ENCODE measurements at places on chromosomes 6 and 20.

DNA sequence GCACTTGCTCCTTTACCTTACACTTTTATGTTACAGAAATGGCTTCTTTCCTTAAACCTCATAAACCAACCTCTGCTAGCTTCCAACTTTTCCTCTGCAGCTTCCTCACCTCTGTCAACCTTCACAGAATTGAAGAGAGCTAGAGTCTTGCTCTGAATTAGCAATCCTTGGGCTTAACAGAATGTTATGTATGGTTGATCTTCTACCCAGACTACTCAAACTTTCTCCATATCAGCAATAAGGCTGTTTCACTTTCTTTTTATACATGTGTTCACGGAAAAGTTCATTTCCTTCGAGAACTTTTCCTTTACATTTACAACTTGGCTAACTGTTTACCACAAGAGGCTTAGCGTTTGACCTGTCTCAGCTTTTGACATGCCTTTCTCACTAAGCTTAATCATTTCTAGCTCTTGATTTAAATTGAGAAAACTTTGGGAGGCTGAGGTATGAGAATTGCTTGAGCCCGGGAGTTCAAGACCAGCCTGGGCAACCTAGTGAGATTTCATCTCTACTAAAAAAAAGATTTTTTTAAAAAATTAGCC lies 207.3 kb downstream of the BMP7 start:
- DNase-seq, result no peak

GRCh38 chr20:382291-383115 lies 1.9 kb downstream of the TRIB3 start:
- DNase-seq, result no peak

- DNase-seq, result no peak
These were observed 473.1 kb upstream of the GJE1 start for GRCh38 chr6:141659582-141659981.

DNA sequence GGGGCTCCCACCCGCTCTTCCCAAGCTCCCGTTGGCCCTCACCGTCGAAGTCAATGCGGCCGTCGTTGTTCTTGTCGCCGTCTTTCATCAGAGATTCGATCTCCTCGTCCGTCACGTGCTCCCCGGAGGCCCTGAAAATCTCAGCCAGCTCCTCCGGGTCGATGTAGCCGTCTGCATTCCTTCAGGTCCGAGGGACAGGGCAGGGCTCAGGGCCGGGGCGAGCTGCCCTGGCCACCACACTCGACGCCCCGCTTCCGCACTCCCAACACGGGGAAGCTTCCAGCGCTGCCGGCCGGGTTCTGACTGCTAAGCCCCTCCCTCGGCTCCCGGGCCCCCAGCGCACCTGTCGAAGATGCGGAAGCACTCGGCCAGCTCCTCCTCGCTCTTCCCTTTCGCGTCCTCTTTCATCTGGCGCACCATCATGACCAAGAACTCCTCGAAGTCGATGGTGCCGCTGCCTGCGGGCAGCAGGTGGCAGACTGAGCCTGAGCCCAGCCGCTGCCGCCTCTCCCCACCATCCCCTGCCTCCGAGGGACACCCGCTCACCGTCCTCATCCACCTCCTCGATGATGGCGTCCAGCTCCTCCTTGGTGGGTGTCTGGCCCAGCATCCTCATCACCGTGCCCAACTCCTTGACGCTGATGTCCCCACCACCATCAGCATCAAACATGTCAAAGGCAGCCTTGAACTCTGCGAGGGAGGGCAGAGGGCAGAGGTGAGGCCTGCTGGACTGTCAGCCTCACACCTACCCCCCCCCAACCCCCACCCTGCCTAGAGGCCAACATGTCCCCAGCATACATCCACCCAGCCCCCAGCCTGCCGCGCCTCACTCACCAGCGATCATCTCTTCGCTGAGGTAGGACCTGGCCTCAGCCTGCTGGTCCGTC lies 2.9 kb downstream of the TNNC2 start:
- no peak for DNase-seq

DNA sequence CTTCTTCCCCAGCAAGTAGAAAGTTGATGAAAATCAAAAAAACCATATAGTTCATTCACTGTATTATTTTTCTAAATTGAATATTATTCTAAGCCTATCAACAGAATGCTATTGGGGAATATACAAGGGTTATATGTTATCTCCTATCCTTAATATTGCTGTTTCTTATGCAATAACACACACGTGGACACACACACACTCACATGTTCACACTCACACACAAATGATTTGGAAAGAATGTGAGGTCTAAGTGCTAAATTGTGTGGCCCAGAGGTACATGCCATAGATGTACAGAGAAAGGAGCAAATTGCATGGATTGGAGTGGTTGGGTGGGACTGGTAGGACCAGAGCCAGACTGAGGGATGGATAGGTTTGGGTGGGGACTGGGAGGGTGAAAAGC lies 45.1 kb downstream of the RIOK1 start:
- no peak for DNase-seq

GRCh38 chr6:148470156-148470555 lies 127.5 kb downstream of the SASH1 start:
- no peak for DNase-seq

GRCh38 chr20:35479798-35480197 lies 24.4 kb downstream of the CEP250 start:
- DNase-seq, result no peak

GRCh38 chr20:8808202-8808535 lies 260.7 kb upstream of the PLCB4 start:
- DNase-seq, result no peak

DNA sequence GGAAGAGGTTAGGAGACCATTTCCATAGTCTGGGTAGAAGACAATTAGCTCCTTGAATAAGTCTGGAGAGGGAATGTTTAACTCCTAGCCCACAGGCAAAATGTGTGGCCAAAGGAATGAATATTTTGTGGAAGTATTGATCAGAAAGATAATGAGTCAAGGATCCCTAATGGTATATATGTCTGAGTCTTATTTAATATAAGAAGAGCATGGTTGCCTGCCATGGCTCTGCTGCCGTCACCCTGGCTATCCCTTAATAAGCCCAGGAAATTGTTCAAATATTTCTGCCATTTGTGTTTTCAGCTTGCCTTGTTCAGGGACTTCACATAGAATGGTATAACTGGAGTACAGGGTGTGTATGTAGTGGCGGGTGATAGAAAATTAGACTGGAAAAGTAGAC lies 18.1 kb upstream of the CALHM6 start:
- DNase-seq, result no peak

DNA sequence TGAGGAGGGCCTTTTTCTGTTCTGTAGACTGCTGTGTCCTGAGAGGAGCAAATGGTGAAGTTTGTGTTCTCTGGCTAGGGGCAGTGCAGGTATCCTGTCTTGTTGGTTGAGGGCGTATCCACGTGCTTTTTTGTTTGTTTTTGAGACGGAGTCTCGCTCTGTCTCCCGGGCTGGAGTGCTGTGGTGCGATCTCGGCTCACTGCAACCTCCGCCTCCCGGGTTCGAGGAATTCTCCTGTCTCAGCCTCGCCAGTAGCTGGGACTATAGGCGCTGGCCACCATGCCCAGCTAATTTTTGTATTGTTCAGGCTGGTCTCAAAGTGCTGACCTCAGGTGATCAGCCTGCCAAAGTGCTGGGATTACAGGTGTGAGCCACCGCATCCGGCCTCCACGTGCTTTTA lies 10.8 kb upstream of the PXDC1 start:
- no peak for DNase-seq

DNA sequence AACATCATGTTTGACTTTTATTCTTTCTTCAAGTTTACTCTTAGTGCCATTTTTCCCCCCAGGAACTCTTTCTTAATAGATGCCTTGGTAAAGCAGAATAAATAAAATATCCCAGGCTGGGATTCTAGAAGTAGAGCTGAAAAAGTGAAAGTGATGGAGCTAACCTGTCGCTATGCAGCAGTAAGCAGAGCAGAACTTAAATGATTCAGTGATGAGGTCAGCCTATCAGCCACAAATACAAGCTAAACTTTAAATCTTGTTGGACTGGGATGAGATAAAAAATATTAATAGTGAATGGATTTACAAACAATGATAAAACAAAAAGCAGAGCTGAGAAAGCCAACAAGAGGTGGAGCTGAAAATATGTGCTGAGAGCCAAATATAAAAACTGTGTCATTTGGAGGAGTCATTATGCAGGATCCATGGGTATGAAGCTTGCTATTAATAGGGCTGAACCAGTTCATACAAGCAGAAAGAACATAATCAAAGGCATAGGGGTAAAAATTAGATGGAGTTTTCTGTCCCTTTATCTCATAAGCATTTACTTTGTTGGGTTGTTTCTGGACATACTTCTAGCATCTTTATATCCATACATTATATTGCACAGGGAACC lies 877.8 kb downstream of the EPHA7 start:
- DNase-seq, result no peak

- DNase-seq, result no peak
These were observed 130.8 kb downstream of the SOBP start for GRCh38 chr6:107620732-107621131.

GRCh38 chr6:43768983-43769525 lies 957 bp upstream of the VEGFA start:
- DNase-seq, result no peak

DNA sequence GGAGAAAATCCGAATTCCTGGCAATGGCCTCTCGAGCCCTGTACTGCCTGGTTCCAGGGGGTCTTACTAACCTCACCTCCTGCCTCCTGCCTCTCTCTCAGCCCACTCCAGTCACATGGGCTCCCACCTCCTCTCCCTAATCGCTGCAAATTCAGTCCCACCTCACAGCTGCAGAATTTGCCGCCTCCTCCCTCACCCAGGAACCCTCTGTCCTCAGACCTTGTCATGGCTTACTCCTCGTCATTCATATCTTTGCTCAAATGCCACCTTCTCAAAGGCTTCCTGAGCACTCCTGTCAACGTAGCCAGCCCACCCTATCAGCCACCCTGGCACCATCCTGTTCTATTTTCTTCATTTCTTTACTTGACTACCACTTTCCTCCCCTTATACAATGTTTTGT lies 89.0 kb downstream of the SLC2A10 start:
- DNase-seq, result no peak

GRCh38 chr6:110271732-110272022 lies 86.5 kb downstream of the METTL24 start:
- DNase-seq, result no peak

DNA sequence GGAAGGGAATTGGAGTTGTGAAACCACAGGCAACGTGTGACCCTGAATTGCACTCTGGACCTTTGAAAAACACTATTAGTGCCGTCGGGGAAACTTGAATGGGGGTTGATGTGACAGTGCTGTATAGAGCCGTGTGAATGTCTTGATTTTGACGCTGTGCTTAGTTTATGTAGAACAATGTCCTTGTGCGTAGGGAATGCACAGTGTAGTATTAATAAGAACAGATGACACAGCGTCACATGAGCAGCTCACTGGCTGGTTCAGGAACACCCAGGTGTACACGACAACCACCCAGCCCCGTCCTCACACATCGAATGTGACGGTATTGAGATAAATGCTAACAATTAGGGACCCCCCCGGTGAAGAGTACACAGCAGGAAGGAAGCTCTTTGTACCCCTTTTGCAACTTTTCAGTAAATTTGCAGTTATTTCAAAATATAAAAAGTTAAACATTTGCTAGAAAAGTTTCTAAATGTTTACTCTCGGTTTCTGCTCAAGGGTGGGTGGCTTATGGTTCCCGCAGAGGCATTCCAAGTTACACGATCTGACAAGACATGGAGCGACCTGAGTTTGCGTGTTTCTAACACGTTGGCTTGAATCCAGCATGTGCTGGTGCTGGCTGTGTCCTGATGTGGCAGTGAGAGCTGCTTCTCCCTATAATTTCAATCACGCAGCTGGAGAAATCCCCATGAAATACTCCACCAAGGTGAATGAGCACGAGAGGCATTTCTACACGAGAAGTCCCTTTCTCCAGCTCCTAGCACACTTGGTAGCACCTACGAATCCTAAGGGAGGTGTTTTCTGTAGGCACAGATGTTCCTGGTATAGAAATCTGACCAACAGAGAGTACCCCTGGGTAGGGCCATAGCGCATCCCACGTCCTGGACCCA lies 208.0 kb upstream of the EXOC2 start:
- DNase-seq, result no peak

- DNase-seq, result no peak
These were observed 154.6 kb downstream of the SASH1 start for GRCh38 chr6:148497257-148497656.

DNA sequence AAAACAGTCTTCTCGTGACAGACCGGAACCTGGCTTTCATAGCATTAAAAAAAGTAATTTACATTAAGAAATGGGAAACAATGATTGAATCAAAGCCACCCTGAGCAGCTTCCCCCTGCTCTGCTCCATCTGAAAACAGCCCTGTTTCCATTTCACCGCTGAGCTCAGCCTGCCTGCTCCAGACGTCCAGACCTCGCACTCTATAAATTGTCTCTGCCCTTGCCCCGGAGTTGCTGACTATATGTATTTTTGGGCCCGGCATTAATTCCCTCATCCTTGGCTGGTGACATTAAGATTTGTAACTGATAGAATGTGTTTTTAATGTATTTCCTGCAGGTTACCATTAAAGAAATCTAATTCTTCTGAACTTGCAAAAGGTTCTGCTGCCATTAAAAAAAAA lies 22.7 kb upstream of the TCP11 start:
- DNase-seq, result no peak

- no peak for DNase-seq
These were observed 8.3 kb downstream of the VEGFA start for GRCh38 chr6:43778131-43778855.

Data from thoracic aorta (tissue), 2 donors.